ENCODE measurements at places on chromosomes 5 and 9.

GRCh38 chr9:123710299-123710698 lies 219.6 kb downstream of the DENND1A start:
- DNase-seq = no peak

- no peak for DNase-seq
These were observed 82.1 kb downstream of the EHMT1 start for GRCh38 chr9:137700911-137701310.

- DNase-seq = no peak
These were observed 152.4 kb downstream of the MPDZ start for GRCh38 chr9:13127131-13127530.

- DNase-seq = no peak
These were observed 6.0 kb downstream of the OR13D1 start for GRCh38 chr9:104700306-104700705.

- DNase-seq = no peak
These were observed 72.2 kb downstream of the SHB start for GRCh38 chr9:37996819-37997217.

DNA sequence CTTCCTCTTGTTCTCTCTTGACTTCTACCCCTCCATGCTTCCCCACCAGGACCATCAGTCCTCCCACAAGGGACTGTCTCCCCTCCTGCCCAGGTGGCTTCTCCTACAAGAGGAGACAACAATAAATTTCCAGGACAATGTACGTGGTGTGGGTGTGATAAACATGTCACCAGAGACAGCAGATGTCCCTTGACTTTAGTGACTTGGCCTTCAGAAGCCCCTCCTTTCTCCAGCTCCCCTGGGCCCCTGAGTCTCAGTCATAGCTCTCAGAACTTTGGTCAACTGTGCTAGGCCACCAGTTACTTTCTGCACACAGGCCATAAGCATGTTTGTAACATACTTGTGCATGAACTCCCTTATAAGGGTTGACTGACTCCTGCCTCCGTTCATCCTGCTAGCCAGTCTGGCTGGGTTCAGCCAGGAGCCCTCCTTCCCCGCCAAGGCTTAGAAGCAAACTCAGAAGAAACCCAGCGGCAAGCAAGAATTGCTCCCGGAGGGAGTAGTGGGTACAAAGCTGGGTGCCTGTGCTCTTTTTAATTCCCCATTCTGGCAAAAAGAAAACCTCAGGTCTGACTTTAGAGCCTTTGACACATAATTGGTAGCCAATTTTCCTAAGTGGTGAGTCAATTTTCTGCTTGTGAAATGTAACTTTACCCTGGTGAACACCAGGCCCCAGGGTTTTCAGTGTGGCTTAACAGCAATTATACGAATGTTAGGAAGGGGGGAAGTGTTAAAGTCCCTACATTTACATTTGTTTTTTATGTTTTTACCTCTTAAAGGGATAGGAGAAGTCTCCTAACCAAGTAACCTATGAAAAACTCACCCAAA lies 49.2 kb downstream of the EBF1 start:
- DNase-seq = no peak

DNA sequence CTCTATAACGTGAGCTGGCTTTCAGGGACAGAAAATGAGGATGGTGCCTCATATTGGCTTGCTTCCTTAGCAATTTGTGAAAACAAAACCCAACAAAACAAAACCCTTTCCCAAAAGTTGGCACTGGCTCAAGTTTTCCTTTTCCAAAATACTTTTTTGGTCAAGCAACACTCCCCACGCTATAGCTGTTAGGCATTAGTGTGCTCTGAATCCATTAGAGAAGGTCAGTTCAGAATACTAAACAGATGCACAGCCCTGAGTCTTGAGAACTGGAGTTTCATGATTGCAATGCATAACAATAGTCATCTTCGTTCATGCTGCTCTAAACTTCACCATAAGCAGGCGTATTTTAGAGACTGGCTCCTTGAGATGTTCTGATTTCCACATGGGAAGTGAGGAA lies 172.0 kb upstream of the KLF9 start:
- DNase-seq = no peak

DNA sequence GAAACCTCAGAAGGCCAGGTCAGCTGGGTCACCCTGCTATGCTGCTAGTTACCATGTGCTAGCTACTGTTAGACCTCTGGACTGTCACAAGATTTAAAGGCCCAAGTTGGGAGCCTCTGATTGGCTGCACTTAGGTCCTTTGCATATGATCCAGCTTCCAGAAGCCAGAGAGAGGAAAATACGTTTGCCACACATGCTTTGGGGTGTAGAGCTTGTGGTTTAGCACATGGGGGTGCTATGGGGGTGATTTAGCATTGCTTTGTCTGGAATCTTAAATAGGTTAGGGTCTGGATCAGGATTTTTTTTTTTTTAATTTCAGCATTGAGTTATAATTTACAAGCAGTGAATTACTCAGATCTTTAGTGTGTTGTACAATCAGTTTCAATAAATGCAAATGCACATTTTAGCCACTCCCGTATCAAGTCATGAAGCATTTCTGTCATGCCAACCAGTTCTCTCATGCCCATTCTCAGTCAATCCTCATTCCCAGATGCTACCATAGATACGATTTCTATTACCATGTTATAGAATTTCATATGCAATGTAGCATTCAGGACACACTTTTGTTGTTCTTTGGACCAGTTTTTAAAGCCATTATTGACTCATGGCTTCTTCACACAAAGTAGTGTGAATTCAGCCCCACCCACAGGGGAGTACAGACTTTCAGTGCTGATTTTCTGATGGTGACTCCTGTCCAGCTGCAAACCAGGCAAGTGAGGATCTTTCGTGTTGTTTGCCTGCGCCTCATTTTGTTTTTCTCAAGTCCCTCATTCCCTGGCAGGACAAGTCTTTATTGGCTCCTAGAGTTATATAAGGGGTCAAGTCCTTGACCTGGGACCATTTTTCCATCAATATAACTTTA lies 250.4 kb downstream of the LRRC70 start:
- no peak for DNase-seq

Data from renal cortex interstitium (tissue), 15 donors.